ENCODE measurements at places on chromosomes 12 and 14. TPM values are rescaled to one million over a fixed set of nuclear protein-coding genes. Genes with fewer than 3 reads are reported as not detected.

SLC41A2 gene
- 24.8 TPM for total RNA-seq

FIGNL2 gene
- 0.95 TPM for total RNA-seq

- DNase-seq, result no peak
Measured at GRCh38 chr14:96119947-96120346, 80.8 kb downstream of the C14orf132 start.

GUCY2C gene
- not detected for total RNA-seq

GRCh38 chr14:101761881-101762529, 496 bp downstream of the PPP2R5C start:
- peak; percentile 71 for DNase-seq

SPIC gene
- not detected for total RNA-seq

DNA sequence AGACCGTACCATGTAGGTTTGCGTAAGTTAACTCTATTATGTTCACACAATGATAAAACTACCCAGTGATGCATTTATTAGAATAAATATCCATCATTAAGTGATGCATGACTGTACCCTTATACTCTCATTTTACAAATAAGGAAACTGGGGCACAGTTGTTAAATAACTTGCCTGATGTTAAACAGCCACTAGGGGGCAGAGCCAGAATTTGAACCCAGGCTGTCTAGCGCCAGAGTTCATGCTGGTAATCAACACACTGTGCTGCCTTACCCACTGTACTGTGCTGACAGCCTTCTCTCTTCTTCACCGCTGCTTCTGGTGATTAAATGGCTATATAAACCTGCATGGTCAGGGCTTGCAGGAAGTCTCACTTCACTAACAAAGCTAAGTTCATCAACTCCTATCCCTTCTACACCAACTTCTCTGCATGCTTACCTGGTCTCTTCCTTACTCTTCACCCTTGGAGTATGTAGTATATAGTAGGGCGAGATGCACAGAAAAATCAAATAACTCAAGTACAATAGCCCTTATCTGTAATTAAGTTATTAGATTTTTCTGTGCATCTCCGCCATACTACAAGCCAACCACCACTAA, 43.6 kb upstream of the APPL2 start:
- DNase-seq, result no peak

GRCh38 chr12:114926341-114926740, 242.4 kb upstream of the TBX3 start:
- DNase-seq, result no peak

LRP6 gene
- 47.4 TPM for total RNA-seq

GRCh38 chr12:47551426-47551851, 154.4 kb downstream of the RPAP3 start:
- DNase-seq, result no peak

DNA sequence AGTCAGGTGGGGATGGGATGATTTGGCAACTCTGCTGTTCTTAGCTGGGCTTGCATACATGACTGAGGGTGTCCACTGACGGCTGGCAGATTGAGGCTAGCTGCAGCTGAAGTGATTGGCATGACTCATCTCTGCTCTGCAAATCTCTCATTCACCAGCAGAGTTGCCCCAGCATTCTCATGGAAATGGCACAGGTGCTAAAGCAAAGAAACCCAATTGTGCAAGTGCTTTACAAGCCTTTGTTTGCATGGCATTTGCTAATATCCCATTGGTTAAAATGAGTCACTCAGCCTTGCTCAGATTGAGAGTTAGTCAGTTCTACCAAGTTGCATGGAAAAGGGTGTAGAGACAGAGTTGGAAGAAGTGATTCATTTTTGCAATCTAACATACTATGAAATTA, 389.7 kb upstream of the FAR2 start:
- DNase-seq, result no peak

DNA sequence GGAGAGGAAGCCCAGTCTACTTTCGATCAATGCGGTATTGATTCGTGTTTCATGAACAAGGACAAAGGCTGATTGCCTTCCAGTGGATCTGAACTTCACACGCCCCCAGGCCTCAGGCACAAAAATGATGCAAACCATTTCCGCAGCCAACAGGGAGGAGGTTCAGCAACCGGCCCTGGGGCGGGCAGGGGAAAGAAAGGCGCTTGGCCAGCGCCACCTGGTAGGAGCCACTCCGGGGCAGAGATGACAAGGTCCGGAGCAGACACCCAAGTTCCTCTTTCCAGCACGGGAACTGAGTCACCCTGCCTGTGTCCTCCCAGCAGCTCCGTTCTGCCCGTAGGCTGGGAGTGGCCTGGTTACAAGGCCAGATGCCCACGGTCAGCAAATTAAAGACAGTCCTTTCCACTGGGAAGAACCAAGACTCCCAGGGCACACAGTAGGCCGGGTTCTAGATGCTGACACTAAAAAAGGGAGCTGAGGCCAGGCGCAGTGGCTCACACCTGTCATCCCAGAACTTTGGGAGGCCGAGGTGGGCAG, 136.3 kb downstream of the SCARB1 start:
- peak; percentile 87 for DNase-seq

DNA sequence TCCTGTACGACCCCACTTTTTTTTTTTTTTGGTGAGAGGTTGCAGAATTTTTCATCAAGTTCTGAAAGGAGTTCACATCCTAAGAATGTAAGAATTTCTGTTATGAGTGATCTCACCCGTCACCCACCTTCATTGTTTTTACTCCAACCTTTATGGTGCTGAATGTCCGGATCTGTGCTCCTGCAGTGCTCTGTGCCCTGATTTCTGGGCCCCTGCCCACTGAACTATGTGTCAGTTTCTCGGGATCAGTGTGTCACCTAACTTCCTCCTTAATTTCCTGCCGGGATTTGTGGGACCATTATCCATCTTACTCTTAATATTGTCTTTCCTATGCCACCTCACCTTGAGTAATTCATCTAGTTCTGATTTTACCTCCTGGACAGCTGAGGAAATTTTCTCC, 11.6 kb downstream of the RASSF8 start:
- no peak for DNase-seq

DNA sequence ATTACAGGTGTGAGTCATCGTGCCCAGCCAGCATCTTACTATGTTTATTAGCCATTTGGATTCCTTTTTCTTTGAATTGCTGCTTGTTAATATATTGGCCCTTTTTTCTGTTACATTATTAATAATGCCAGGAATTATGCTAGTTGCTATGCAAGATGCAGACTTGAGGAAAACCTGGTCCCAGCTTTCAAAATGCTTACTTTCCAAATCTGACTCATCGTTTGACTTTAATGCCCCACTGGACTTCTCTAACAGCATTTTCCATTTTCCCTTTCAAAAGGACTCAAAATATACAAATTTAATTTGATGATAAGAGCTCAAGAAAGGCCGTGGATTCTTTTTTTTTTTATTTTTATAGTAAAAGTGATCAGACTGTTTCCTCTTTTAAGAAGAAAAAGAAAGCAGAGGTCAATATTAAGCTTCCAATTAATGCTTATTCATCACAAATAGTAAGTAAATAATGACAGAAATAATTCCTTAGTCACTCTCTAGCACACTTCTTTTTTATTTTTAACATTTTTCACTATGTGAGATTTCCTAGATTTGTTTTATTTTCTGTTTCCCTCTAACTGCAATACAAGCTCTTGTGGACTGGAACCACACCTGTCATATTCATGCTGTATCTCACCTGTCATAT, 146.1 kb upstream of the FGD4 start:
- DNase-seq, result no peak

DNA sequence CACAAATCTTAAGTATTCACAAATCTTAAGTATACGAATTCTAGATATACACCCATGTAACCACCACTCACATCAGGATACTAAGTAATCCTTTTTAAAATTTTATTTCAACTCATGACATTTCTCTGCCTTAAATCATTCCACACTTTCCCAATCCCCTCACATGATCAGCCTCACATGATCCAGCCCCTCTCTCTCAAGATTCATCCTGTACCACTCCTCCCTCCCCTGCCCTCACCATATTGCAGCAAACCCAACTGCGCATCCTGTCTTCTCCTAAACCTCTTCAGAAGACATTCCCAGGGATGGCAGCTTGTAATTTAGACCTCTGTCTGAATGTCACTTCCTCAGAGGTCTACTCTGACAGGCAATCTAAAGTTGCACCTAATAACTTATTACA, 1.7 kb upstream of the EIF4B start:
- DNase-seq, result no peak

- peak; percentile 80 for DNase-seq
Measured at GRCh38 chr14:103104654-103105452, 10.3 kb downstream of the EXOC3L4 start.

HOXC13 gene
- not detected for total RNA-seq

OXA1L gene
- 115 TPM for total RNA-seq

SBNO1 gene
- 28.2 TPM for total RNA-seq

DNA sequence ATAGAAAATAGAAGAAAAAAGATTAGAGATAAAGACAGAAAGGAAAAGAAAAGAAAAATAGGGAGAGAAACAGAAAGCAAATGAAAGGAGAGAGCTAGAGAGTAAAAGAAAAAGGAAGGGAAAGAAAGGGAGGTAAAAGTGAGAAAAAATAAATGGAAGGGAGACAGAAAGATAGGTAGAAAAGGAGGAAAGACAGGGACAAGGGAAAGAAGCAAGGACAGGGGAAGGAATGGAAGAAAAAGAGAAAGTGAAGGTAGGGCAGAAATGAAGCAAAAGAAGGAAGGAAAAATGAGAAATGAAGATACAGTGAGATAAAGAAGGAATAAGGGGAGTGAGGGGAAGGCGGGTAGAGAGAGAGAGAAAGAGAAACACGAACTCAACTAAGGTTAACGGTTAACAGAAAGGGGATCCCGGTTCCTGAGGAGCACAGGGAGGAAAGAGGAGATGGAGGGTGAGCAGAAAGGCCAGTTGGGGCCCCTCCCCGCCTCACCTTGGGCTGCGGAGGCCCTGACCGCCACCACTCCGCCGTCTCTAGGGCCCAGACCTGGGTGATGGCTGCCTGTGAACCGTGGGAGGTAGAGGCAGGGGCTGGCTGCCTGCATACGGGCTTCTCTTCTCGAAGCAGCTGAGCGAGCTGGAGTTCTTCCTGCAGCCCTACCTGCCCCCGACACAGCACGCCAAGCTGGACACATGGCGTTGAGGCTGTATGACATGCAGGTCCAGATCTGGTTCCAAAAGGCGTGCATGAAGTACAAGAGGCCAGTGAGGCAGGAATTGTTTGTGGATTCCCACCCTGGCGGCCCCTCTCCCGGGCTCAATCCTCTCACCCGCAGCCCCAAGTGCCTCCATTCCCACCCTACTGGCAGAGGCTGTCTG, 59.5 kb downstream of the SMUG1 start:
- no peak for DNase-seq

GRCh38 chr12:64080319-64081007, 141.6 kb downstream of the KICS2 start:
- no peak for DNase-seq

DNA sequence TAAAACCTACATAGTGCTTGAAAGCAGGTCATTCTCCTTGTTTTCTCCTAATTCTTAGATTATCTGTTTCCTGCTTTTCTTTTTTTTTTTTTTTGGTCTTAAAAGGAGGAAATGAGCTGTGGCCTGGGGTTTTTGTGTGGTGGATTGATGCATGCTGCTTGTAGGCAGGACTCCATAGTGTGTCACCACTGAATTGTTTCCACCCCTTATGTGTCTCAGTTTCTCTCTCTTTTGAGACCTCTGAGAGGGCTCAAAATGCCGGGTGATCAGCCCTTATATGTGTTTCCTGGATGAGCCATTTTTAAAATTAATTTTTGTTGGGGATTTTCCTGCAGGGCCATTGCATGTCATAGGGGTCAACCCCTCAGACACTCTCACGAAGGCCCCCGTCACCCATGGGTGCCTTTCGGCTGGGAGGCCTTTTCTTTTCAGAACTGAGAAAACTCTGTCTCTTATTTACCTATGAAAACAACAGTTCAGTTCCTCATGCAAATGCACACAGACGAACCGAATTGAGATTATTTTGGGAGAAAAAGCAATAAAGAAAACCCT, 32.0 kb upstream of the LRRK2 start:
- DNase-seq, result no peak

GRCh38 chr12:113846883-113847755, 119.0 kb downstream of the RBM19 start:
- no peak for DNase-seq

TMEM117 gene
- 4.5 TPM for total RNA-seq

GRCh38 chr14:106652494-106652893, 1126.1 kb downstream of the TMEM121 start:
- DNase-seq, result no peak

CLEC7A gene
- 79.5 TPM for total RNA-seq

DNA sequence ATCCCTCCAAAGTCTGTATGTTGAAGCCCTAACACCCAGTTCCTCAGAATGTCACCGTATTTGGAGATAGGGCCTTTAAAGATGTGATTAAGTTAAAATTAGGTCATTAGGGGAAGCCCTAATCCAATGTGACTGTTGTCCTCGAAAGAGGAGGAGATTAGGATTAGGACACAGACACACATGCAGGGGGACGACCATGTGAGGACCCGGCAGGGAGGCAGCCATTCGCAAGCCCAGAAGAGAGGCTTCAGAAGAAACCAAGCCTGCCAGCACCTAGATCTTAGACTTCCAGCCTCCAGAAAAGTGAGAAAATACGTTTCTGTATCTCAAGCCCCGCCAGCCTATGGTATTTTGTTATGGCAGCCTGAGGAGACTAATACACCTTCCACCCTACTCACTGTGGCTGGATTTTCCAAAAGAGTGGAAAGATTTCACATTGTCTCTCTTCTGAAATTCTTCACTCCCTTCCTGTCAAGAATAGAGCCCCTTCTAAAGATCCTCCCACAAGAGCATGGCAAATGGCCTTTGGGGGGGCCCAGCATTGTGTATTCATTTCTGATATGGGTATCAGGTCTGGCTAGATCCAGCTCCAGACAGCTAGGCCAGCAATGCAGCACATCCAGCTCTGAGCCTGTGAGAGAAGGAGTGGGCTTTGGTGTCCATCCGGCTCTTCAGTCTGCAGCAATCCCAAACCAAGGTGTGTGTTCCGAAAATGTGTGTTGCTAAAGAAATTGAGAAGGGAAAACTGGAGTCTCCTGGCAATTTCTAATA, 15.4 kb upstream of the UBC start:
- DNase-seq, result no peak

DNA sequence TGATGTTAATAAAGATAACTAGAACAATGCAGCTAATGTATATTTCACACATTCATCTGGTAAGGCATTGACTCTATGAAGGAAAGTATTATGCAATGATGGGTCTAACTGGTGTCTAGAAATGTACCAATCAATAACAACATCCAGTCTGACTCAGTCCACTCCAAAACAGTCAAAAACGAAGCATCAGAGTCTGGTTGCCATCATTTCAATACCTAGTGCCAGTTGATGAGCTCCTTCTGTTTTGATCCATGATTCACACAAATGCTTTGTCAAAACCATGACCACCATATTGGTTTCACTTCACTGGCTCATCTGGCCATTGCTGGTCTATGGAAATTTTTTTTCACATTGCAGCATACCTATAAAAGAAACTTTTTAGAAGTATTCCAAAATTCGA, 747.2 kb upstream of the TMEM132C start:
- DNase-seq, result no peak

Data from lower lobe of right lung (tissue), 2 donors.